NCI-H774 (cell line): ENCODE measurements at places on chromosomes 4 and X.

DNA sequence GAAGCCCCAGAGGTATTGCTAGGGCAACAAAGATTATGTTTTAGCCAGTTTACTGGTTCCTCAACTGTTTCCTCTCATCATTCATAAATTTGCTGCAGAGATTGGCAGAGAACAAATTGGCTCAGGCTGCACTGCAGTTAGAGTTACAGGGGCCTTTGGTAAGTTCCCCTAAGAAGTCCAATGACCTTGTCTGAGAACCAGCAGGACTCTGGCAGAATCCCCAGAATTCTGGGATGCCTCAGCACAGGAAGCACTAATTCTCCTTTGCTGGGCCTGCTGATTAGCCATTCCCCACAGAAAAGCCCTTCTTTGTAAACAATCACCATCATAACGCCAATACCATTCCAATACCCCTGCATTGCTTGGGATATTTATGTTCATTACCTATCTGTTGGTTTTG is 151.3 kb downstream of the USP46 start:
- DNase-seq = no peak

DNA sequence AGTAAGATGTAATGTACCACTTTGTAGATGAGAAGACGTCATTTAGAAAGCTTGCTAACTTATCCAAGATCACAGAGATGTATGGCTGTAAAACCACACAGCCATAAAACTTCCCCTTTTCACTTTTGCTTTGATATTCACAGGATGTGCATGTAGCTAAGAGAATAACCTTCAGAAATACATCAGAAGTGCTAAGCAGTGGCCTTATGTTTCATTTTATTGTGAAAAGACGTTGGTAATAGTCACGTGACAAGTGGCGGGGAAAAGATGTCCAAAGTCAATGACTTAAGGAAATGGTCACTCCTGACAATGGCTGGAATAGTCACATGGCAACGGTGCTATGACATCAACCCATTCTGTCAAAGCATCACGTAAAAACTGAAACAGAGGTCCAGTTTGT is 12.9 kb upstream of the WDR17 start:
- DNase-seq = no peak

GRCh38 chr4:77446601-77447000 is 159.0 kb upstream of the CXCL13 start:
- no peak for DNase-seq

DNA sequence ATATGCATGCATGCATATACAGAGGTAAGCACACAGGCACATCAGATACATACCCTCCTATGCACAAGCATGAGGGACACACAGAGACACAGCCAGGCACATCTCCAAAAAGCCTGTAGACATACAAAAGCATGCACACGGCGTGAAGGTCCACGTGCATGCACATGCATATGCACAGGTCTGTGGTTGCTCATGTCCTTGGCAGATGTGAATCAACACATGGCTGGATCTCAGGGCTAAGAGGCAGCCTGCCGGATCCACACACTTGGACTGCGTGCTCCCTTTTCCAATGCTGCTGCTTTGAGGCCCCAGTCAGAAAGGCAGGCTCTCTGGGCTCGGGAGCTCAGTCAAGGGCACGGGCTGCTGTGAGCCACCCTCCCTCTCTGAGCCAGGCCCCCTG is 3.6 kb downstream of the STARD8 start:
- no peak for DNase-seq

- DNase-seq = no peak
Observed at GRCh38 chrX:52923781-52924241, 26.7 kb downstream of the FAM156B start.

DNA sequence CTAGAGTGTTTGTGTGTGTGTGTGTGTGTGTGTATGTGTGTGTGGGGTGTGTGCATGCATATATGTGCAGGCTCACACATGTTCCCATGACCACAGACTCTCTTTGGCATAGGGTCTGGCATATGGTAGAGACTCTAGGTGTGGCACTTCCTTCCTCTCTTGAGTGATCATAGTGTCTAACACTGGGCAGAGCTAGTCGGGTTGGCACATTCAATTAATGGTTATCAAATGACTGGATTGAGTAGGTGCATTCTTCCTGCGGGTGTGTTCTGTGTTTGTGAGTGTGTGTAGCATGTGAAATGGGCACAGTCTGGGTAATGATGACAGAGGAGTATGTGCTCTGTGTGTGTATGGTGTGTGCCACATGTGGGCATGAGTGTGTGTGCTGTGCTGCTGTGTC is 106.5 kb downstream of the EFNB1 start:
- no peak for DNase-seq
